ENCODE measurements at places on chromosomes 7 and 10. TPM values are rescaled to one million over a fixed set of nuclear protein-coding genes. Genes with fewer than 3 reads are reported as not detected.

AKR1E2 gene
- total RNA-seq, result 6.2 TPM

CACNA2D1 gene
- total RNA-seq, result 20.7 TPM

WNT8B gene
- not detected for total RNA-seq

CHST3 gene
- 3.8 TPM for total RNA-seq

TCTN3 gene
- 54.3 TPM for total RNA-seq

UTF1 gene
- total RNA-seq, result 0.38 TPM

NKX1-2 gene
- total RNA-seq, result 0.77 TPM

SEMA3A gene
- 8.5 TPM for total RNA-seq

LIMK1 gene
- 51.0 TPM for total RNA-seq

KCND2 gene
- 0.28 TPM for total RNA-seq

All from endothelial cell (in vitro differentiated cells).